Stimulated activated CD4-positive, alpha-beta T cell treated with anti-CD3 and anti-CD28 coated beads, Interleukin-15, amount 100 ng/mL, for 24 hours (primary cell): ENCODE measurements at places on chromosomes 7 and 10.

DNA sequence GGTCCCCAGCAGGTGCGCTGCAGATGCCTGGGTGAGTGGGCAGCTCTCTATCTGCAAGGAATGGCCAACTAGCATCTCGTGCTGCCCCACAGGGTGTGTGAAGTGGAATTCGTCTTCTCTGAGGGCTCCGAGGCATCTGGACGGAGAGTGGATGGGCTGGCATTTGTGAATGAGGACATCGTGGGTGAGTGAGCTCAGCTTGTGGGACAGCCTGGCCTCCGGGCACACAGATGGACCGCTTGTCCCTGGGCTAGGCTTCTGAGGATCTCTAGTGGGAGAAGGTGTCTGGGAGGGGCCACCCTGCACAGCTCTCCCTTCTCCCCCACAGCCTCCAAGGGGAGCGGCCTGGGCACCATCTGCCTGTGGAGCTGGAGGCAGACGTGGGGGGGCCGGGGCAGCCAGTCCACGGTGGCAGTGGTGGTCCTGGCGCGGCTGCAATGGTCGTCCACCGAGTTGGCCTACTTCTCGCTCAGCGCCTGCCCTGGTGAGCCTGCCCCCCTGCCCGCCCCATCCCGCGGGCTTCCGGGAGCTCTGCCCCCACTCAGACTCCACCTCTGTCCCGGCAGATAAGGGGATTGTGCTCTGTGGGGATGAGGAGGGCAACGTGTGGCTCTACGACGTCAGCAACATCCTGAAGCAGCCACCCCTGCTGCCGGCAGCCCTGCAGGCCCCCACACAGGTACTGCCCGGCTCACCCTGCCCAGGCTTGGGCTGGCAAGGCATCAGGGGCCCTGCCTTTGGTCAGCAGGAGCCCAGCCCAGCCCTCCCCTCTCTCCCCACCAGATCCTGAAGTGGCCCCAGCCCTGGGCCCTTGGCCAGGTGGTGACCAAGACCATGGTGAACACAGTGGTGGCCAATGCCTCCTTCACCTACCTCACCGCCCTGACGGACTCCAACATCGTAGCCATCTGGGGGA, 6.3 kb downstream of the POLR2J start:
- peak; percentile 1 for DNase-seq

DNA sequence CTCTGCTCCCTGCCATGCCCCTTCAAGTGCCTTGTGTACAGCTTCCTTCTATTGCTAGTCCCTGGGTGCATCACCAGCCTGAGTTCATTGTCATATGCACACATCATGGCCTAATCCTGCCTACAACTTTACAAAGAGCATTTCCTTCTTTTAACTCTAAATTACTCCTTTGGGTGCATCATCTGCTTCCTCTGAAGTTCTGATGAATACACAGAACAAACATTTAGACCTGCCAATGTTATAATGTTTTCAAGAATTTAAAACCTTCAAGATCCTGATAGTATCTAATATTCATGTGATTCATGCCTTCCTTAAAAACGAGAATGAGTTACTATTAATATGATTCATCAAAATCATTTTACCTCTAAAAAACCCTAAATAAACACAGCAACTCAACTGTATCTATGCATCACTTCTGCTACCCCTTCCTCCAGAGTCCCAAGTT, 357.1 kb downstream of the MAGI2 start:
- no peak for DNase-seq

GRCh38 chr10:79318369-79318768, 28.9 kb upstream of the PPIF start:
- DNase-seq, result no peak

DNA sequence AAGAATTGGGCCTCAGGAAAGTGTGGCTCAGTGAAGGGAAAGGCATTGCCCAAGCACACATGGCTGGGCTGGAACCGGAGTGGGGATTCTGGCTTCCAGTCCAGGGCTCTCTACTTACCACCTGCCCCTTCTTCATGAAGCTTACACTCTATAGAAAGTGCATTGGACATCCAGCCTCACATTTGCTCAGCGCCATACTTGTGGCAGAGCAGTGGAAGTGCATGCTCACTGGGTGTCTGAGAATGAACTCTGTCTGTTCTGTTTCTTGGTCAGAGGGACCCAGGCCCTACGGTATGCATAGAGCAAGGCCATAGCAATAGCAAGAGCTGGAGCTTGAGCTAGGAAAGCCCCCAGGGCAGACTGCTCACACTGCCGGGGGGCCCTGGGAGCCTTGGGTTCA, 1253.5 kb downstream of the TYW1 start:
- no peak for DNase-seq

- DNase-seq, result no peak
Measured at GRCh38 chr7:8035192-8035591, 66.6 kb downstream of the GLCCI1 start.

DNA sequence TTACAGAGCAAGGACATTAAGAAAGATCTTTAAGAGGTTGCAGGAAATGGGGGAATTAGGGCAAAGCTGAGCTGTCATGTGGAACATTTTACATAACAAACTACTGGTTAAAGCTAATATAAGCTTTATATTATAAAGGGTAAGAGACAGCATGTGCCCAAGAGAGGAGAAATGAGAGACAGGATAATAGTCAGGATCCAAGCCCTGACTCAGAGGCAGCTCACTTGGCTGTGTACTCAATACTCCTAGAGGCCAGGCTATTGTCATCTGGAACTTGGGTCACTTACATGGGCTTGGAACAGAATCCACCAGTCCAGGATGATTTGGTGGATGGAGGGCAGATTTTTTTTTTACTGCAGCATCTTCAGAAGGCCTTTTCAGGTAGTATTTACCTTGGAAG, 418.6 kb upstream of the ZMIZ1 start:
- no peak for DNase-seq

- DNase-seq, result no peak
Measured at GRCh38 chr7:98641646-98642500, 24.8 kb downstream of the NPTX2 start.

- DNase-seq, result no peak
Measured at GRCh38 chr10:70616761-70617160, 14.2 kb upstream of the PRF1 start.

DNA sequence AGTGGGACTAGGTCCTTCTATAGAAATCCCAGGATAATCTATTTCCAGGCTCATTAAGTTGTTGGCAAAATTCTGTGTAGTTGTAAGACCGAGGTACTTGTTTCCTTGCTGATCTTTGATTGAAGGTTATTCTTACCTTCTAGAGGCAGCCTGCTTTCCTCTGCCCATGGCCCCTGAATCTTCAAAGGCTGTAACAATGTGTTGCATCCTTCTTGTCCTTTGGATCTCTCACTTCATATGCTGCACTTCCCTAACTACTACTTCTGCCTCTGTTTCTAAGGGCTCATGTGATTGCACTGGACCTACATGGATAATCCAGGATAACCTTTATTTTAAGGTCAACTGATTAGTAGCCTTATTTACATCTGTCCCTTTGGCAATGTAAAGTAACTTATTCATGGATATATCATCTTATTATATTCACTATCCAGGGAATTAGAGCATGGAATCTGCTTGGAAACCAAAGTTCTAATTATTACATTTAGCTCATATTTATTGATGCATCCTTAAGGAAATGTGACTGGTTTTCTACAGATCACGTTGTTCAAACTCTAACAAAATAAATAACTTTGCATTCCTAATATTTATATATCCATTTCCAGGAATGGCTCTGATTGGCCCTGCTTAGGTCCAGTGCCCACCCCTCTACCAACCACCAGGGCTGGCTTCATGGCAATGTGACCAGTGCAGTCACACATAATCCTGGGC, 85.6 kb downstream of the IMMP2L start:
- DNase-seq, result no peak

DNA sequence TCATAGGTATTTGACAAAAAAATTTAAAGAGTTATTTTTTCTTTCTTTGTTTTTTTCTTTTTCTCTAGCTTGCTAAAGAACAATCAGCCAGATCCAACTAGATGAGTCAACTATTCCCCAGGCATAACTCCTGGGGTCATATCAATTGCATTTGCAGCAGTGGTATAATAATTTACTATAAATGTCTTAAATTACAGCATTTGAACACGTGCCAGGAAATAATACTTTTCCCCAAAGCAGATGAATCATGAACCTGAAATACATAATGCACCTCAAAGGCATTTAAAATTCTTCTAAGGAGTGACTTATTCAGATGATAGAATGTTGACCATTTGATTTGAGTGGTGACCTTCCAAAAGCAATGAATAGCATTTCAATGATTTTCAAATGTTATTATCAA, 190.1 kb downstream of the LRRTM3 start:
- no peak for DNase-seq

DNA sequence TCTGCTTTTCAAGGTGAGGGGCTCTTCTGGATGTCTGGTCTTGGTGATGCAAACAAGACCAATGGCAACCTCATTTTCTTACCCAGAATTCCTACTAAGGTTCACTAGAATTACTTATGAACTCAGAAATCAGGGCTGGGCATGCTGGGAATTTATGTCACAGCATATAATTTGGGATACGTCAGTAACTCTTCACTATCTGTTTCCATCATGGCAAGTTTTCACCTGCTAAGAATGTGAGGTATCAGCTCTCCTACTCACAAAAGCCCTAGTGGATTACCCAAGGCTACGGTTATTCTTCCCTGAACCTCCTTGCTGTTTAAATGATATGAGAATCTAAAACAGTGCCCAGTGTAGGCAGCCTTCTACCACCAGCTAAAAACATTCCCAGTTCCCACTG, 53.1 kb downstream of the PNLIPRP2 start:
- DNase-seq, result no peak

GRCh38 chr7:76231071-76231470, 29.4 kb downstream of the SRRM3 start:
- no peak for DNase-seq

DNA sequence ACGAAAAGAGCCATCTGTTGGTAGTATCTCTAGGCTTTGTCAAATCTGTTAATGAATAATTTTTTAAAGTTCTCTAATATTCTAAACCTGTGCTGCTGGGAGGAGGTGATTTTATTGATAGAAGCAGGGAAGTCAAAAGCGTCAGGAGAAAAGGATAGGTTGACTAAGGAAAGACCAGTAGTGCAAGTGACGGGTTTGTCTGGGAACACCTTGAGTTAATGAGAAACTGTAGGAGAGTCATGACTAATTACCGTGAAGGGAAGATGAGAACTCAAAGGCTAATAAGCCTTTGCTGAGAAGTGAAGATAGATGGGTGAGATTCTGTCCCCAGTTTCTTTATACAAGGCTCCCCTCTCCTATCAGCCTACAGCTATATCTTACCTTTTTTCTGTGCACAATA, 5.0 kb upstream of the PDK4 start:
- no peak for DNase-seq

DNA sequence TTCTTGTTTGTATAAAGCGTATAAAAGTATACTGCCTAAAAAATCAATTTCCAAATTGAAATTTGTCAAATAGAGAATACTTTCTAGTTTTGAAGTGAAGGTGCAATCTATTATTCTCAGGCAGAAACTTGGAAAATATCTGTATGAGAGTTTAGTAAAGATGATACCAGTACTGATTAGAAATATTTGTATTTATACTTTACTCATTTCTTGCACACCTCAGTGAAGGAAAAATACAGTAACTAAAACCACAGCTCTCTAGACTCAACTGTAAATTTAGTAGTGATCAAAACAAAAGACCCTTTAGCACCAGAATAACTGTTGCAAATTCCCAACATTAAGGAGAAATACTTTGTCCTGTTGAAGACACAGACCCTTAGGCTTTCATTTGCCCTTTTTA, 71.3 kb upstream of the CYP26C1 start:
- DNase-seq, result no peak

DNA sequence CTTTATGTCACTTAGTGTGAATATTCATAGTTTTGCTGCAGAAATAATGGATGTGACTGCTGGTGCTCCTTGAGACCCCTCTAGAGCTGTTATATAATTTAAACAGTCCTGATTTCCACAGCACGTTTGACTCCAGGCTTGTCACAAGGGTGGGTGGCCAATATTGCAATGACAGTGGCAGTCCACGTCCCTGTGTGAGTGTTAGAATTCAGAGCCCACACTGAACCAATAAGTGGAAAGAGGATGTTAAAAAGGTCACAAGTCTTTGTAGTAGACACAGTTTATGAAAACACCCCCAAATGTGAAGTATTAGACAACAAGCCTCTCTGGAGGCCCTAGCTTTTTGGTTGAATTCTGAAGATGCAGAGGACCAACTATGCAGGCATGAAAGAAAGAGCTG, 2.0 kb downstream of the PPP1R17 start:
- no peak for DNase-seq

DNA sequence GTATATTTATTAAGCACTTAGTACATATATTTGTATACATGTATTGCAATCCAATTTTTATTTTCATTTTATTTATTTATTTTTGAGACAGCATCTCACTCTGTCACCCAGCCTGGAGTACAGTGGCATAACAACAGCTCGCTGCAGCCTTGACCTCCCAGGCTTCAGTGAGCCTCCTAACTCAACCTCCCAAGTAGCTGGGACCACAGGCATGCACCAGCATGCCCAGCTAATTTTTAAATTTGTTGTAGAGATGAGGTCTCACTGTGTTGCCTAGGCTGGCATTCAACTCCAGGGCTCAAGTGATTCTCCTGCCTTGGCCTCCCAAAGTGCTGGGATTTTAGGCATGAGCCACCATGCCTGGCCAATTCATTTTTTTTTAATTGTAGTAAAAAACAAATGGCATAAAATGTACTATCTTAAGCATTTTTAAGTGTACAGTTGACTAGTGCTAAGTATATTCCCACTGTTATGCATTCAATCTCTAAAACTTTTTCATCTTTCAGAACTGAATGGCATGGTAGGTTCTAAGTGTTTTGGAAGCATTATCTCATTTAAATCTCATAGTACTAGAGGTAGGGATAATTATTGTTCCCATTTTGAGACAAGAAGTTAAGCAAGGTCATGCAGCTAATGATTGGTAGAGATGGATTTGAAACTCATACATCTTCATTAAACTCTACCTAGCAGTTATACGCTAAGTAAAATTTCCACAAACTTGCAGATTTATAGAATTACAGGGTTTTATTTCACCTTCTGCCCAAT, 264.0 kb upstream of the NFE2L3 start:
- DNase-seq, result no peak

DNA sequence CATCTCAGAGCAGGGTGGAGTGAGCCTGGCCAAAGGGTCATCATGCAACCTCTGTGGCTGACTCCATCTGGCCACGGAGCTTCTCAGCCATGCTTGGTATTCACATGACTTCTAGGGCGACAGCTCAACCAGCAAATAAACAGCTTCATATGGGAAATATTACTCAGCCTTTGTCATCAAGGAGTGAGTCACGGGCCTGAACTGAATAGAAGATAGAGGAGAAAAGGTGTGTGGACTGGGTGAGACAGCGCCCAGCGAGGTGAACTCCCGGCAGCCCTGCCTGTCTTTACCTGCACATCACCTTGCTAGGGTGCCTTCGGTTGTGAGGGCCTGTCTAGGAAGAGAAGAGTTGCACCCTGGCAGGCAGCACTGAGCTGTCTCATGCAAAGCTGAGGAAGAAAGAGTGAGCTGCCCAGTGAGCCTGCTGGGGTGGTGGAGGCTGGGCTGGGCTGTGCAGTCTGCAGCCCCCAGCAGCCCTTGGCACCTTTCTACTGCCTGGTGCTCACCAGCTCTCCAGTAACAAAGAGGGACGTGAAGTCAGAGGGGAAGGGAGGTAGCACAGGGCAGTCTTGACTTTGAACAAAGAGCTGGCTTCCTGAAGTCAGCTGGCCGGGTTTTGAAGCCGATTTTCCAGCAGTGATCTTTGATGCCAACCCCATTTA, 114.2 kb downstream of the EGFR start:
- DNase-seq, result peak; percentile 34
